ENCODE measurements at places on chromosomes 16 and 17. TPM values are rescaled to one million over a fixed set of nuclear protein-coding genes. Genes with fewer than 3 reads are reported as not detected.
A peak's percentile ranks its signal among the peaks of the same experiment; 100 is the strongest.

GRCh38 chr17:4365628-4366326 is 698 bp downstream of the UBE2G1 start:
- DNase-seq = peak; percentile 39
- peaks cover 13% of the 10 kb centered on the region for H3K36me3 ChIP-seq
- H3K27ac ChIP-seq = no peak overlapping the region
- H3K4me1 ChIP-seq = peaks cover 35% of the 10 kb centered on the region
- no peaks in the 10 kb centered on the region for H3K27me3 ChIP-seq
- H3K4me3 ChIP-seq = peak overlapping the region; percentile 67

HSD17B2 gene
- total RNA-seq = not detected

DNA sequence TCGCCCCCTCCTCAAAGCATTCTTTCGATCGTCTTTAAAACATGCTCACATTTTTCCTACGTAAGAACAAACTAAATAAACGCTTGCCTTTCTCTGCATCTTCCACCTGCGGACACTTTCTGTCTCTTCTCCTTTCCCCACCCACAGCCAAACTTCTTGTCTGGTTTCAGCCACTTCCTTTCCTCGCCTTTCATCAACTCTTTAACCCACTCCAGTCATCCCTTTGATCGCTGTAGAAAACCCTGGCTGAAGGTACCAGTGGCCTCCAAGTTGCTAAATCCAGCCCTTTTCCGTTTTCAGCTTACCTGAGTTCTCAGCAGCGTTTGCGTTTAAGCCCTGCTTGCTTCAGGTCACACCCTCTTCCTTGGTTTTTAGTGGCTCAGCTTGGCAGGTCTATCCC is 483 bp downstream of the RPA1 start:
- no peaks in the 10 kb centered on the region for H3K27me3 ChIP-seq
- DNase-seq = peak; percentile 59
- peak overlapping the region; percentile 97 for H3K4me3 ChIP-seq
- H3K4me1 ChIP-seq = peaks cover 70% of the 10 kb centered on the region
- H3K27ac ChIP-seq = peak overlapping the region; percentile 93

ERCC4 gene
- total RNA-seq = 12.3 TPM

DNA sequence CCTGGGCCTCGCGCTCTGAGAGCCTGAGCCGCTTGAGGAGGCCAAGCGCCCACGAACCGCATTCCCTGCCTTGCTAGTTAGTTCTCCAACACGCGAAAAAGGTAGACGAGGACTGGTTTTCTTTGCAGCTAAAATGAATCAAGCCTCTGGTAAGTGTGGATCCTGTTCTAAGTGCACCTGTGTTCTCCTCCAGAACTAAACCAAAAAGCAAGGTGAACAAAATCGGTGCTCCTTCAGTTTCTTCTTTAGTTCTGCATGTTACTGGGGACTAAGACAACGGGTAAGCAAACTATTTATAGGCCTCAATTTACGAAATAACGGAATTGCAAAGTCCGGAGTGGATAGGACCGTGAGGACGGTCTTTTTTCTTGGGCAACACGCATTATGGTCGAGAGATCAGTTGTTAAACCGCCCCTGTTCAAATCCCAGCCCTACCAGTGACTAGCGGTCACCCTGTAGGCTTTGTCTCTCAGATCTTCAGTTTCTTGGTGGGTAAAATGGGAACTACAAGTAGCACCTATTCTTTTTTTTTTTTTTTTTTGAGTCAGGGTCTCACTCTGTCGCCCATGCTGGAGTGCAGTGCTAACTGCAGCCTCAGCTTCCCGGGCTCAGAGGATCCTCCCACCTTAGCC is 993 bp upstream of the ANKRD11 start:
- DNase-seq = no peak
- H3K4me1 ChIP-seq = peaks cover 55% of the 10 kb centered on the region
- peaks cover 14% of the 10 kb centered on the region for H3K36me3 ChIP-seq
- H3K27ac ChIP-seq = peak overlapping the region; percentile 95
- H3K4me3 ChIP-seq = peak overlapping the region; percentile 88

DNA sequence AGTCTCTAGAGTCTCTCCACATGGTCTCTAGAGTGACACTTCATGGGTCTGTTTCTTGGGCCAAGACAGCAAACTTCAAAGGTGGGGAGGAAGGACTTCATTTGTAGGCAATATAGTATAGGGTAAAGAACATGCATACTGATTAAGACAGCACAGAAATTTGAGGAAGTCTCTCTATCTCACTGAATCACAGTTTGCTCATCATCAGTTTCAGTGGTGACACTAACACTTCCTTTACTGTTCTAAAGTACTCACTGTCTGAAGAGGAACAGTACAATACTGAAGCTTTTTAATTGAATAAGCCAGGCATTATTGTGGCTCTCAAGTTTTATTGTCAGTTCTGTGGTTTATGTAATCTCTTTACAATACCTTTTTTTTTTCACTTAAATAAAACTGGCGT is 656.4 kb upstream of the CDH8 start:
- H3K4me3 ChIP-seq = no peak overlapping the region
- no peaks in the 10 kb centered on the region for H3K36me3 ChIP-seq
- no peaks in the 10 kb centered on the region for H3K27me3 ChIP-seq
- no peak overlapping the region for H3K27ac ChIP-seq
- H3K4me1 ChIP-seq = no peaks in the 10 kb centered on the region

CES5A gene
- total RNA-seq = not detected

DNA sequence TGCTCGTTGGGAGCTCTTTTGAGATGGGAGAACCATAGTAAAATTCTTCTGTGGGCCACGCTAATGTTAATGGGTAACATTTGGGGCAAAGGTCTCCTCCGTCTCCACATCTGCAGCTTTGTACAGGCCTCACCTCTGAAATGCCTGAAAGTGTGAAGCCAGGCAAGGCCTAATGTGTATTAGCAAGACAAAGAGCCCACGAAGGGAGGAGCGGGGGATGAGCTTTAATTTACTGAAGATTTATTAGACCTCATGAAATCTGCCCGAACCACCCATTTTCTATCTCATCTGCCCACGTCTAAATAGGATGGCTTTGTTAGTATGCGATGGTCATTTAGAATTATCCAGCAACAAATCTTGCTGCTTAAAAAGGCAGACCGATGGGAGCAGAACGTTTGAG is 408.9 kb downstream of the PMP22 start:
- H3K27me3 ChIP-seq = no peaks in the 10 kb centered on the region
- DNase-seq = no peak
- H3K4me1 ChIP-seq = no peaks in the 10 kb centered on the region
- no peaks in the 10 kb centered on the region for H3K36me3 ChIP-seq
- no peak overlapping the region for H3K4me3 ChIP-seq

TBC1D3D gene
- 8.8 TPM for total RNA-seq

FBXL16 gene
- total RNA-seq = 14.3 TPM

All from activated CD4-positive, alpha-beta T cell treated with anti-CD3 and anti-CD28 coated beads, Interleukin-2, amount 10 ng/mL, durations not matched to agents 7 days and 5 days (primary cell).